ENCODE measurements at places on chromosomes 7 and 10.

DNA sequence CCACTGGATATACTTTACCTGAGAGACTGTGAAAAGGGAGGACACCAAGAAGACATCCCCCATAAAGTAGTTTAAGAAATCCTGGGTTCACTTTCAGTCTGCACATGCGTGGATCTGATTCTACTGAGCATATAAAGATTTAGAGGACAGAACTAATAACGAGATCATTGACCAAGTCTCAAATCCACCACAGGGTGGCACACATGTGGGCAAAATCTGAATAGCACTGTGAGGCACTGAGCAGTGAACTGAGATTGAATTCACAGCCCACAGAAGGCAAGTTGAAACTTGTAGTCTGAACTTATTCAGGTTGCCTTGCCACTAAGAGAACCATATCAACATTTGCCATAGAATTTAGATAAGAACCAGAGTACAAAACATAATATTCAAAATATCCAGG, 818.6 kb downstream of the GRID1 start:
- DNase-seq: peak; percentile 30

GRCh38 chr7:30510124-30511075, 5.8 kb upstream of the GGCT start:
- DNase-seq: peak; percentile 32

DNA sequence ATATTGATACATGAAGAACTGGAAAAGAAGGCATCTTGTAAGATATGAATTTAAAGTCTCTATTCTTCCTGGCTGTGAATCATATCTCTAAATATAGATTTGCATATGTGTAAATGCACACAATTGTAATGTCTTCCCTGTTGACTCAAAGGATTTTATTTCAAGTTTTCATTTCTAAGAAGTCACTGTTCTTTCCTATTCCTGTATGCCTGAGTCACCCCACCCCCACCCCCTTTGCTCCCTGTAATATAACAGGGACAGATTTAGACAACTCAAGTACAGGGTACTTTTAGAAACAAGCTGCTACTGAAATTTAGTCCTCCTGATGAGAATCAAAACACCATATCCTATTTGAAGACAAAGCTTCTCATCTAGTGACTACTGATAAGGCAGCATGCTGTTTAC, 43.0 kb upstream of the HECTD2 start:
- no peak for DNase-seq

DNA sequence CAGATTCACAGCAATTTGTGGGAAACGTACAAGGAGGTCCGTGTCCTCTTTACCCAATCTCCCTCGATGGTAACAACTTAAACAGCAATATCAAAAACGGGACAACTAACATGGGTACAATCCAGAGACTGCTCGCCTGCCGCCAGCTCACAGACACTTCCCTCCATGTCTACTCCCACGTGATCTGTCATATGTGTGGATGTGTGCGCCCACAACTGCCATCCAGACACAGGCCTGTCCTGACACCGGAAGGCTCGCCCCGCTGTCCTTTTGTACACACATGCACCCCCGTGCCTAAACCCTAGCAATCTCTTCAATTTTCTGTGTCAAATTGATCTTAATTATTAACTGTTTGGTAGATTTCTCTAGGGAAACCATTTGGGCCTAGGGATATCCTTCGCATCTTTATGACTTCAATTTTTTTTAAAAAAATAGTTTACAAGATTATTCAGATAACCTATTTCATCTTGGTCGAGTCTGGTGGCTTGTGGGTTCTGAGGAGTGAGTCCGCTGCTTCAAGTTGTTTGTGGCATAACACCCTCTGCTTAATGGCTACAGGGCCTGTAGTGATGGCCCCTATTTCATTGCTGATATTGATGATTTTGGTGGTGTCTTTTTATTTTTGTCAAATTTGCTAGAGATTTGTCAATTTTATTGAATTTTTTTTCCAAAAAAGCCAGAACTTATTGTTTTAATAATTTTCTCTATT, 260.6 kb downstream of the MAD1L1 start:
- no peak for DNase-seq

- no peak for DNase-seq
Observed at GRCh38 chr7:28038175-28038797, 142.3 kb downstream of the JAZF1 start.

DNA sequence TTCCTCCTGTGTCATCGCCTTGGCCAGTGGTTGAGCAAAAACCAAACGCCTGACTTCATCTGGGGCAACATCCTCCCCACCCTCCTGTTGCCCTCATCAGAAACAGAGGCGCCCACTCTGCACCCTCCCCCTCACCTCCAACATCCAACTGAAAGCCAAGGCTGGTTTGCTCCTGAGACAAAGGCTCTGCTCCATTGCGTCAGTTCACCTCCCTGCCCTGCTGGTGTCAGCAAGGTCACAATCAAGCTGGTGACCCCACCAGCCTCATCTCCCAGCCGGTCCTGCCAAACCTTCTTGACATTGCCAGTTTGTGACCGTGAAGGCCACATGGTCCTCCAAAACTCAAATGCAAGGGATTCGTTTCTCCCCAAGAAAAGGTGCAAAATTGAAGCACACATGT, 131.7 kb upstream of the ADAM12 start:
- DNase-seq: no peak

GRCh38 chr7:39978230-39978934, 28.3 kb downstream of the CDK13 start:
- DNase-seq: no peak

- no peak for DNase-seq
Observed at GRCh38 chr7:46396481-46396880, 475.4 kb upstream of the IGFBP3 start.

All from RCC 7860 (cell line).